Right ventricle myocardium superior (tissue), 1 donor: ENCODE measurements at places on chromosomes 1 and 21. TPM values are rescaled to one million over a fixed set of nuclear protein-coding genes. Genes with fewer than 3 reads are reported as not detected.

- no peak for DNase-seq
Measured at GRCh38 chr1:35049116-35049515, 17.4 kb upstream of the ZMYM6 start.

Gene HJV
- 88.1 TPM for total RNA-seq

DNA sequence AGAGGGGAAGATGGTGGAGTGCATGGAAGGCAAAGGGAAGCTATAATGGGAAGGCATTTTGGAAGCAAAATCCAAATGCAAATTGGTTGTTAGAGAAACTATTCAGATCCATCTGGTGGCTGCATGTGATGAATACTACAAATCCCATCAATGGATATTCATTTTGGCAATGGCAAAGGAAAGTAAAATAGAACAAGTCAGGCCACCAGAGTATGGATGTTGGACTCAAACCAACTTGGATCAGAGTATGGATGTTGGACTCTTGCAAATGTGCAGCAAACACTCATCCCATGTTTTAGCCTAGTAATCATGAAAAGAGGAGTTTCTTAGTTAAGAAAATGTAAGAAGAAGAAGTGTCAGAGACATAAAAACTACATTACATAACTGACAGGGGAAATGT is 289.6 kb upstream of the DAB1 start:
- DNase-seq: no peak

Gene CHRM3
- 0.38 TPM for total RNA-seq

Gene KCNJ9
- not detected for total RNA-seq

DNA sequence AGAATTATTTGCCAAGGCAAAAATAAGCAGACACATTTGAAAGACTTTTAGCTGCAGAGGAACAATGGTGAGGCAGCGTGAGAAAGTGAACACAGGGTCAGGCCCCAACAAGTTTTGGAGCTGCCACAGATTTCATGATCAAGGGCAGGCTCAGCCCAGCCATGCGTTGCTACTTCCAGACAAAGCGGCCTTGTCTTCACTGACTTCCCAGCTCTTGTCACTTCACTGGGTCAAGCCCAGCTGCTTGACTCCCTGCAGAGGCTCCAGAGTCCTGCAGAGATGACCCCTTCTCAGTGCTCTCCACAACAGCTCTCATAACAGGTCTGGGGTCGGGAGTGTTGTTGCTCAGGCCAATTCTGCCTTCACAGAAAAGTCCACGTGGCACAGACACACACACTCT is 35.8 kb downstream of the HHAT start:
- peak; percentile 70 for DNase-seq

Gene F5
- 21.2 TPM for total RNA-seq

GRCh38 chr1:199509456-199509855 is 518.1 kb upstream of the NR5A2 start:
- no peak for DNase-seq

GRCh38 chr1:10529091-10529490 is 54.3 kb downstream of the PEX14 start:
- DNase-seq: no peak

Gene IFT25
- 9.9 TPM for total RNA-seq

GRCh38 chr1:61423643-61424042 is 301.3 kb downstream of the TM2D1 start:
- DNase-seq: no peak

Gene NUP210L
- total RNA-seq: 0.43 TPM

- no peak for DNase-seq
Measured at GRCh38 chr1:165862448-165862847, 35.0 kb downstream of the UCK2 start.

DNA sequence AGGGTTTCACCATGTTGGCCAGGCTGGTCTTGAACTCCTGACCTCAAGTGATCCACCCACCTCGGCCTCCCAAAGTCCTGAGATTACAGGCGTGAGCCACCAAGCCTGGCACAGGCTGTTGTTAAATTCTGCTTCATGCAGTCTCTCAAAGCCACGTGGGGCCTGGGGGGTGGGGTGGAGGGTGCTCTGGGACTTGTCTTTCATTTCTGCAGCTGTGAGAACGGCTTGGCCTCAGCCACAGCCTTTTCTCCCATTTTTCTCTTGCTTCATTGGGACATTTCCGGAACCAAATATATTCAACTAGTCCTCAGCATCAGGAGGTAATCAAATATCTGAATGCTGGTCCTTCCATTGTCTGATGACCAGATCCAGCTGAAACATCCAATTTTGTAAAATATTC is 27.6 kb upstream of the KCNE2 start:
- no peak for DNase-seq

DNA sequence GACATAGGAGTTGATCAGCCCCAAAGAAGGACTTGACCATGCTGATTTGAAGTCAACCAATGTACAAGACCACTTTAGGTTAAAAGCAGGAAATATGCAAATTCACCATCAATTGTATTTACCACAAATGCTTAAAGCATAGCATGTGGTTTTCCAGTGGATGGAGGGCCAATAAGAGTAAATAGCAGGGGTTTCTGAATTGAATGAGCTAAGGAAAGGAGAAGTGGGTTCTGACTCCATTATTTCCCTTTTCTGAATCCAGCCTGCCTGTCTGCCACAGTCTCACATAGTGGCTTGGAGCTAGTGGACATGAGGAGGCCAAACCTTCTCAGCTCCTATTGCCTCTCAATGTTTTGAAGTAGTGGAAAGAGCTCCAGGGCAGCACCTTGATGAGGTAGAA is 7.2 kb upstream of the TNFSF18 start:
- DNase-seq: no peak

GRCh38 chr1:97841338-97841737 is 79.5 kb downstream of the DPYD start:
- DNase-seq: no peak

- DNase-seq: no peak
Measured at GRCh38 chr1:28266920-28267322, 7.6 kb downstream of the SESN2 start.

DNA sequence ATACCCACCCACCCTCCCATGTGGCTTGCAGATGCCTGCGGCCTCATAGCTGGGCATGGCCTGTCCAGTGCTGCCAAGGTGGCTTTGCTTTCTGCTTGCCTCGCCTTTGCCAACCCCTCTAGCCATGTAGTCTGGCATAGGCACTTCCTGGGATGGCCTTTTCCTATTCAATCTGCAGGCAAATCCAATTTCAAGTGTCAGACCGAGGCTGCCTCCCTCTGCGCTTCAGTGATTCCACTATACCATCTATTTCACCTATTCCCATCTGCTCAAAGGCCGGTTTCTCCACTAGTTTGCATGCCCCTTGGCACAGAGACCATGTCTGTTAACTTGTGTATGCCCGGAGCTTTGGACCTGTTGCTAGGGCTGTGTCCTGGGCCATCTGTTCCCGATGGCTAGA is 3.8 kb upstream of the ZBTB21 start:
- DNase-seq: no peak

DNA sequence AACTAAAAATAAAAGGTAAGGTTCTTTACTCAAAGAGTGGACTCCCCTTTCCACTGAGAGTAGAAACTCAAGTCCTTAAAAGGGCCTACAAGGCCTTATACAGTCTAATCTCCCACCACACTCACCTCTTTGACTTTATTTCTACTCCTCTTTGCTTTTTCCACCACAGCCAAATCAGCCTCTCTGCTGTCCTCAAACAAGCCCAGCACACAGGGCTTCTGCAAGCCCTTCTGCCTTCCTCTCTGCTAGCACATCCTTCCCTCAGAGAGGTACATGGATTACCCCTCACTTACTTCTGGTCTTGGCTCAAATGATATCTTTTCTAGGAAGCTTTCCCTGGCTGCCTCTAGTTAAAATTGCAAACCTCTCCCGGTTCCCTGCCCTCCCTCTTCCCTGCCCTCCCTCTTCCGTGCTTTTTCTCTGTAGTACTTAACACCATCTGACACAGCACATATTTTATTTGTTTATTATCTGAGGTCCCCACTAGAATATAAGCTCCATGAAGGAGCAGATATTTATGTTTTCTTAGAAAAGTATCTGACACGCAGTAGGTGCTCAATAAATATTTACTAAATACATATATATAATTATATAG is 1.7 kb downstream of the LYST start:
- DNase-seq: no peak

DNA sequence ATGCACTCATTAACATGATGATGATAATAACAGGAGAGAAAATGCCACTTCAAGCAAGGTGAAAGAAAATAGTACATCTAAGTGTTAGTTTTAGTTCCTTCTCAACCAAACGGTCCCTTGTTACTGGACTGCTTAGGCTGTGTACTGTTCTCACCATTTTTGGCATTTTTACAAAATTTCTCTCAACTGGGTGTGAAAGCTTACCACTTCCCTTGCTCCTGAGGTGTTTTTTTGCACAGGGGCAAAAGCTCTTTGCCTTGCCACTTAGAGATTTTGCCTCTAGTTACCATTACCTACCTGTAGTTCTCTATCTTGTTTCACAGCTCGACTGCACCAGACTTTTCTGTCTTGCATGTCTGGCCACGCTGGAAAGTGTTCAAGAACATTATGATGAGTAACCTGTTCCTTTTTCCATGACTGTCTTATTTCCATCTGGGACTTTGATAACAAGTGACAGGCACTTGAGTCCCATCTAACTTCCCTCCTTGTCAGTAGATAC is 10.7 kb downstream of the NEK7 start:
- no peak for DNase-seq

Gene PTGFR
- 0.73 TPM for total RNA-seq

GRCh38 chr1:60036856-60037460 is 36.6 kb downstream of the C1orf87 start:
- no peak for DNase-seq

DNA sequence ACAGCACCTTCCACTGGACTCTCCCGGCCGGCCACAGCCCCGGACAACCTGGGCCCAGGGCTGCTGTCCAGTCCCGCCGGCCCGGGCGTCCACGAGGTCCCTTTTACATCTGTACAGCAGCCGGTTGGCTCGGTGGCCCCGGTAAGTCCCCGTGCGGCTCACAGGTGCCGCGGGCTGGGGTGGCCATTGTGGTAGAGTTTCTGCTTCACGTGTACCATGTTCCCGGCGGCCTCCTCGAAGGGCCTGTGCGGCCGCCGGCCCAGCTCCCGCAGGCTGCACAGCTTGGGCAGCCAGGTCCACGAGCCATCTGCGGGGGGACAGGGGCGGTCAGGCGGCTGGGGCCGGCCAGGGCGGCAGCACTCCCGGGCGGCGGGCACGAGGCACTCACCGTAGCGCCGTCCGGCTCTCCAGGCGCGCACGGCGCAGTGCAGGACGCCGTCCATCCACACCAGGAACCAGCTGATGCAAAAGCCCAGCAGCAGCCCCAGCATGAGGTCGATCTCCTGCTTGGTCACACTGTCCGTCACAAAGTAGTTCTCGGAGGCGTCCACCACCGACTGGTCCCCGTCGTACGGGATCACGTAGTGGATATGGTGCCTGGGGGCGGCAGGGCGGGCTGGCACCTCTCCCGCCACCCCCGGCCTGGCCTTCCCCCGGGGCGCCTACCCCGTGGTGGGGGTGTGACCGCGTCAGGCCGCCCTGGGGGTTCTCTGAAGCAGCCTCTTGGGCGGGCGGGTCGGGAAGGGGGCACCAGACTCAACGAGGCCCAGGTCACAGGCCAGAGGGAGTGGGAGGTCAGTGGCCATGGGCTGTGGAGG is 5.0 kb downstream of the TMEM240 start:
- no peak for DNase-seq

- no peak for DNase-seq
Measured at GRCh38 chr1:153734396-153735089, 6.7 kb downstream of the INTS3 start.

DNA sequence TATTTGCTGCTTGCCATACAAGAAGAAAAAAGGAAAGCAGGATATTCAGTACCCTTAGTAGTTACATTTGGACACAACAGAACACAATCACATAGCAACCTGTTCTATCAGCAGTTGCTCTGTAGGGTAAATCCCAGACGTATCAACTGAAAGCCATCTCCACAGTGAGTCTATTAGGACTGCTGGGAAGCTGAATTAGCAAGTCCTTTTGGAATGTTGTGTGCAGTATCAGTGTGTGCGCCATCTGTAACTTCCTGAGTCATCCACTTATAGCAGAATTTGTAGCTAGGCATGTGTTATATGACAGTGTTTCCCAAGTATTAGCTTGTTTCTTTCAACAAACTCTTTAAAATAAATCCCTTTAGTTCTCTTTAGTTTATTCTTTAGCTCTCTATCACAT is 21.3 kb downstream of the CCDC30 start:
- DNase-seq: no peak

Gene SAMSN1
- 1.3 TPM for total RNA-seq

- no peak for DNase-seq
Measured at GRCh38 chr1:235511470-235512240, 7.4 kb upstream of the B3GALNT2 start.

GRCh38 chr1:40567825-40568224 is 36.4 kb downstream of the ZNF684 start:
- DNase-seq: no peak

- peak; percentile 65 for DNase-seq
Measured at GRCh38 chr1:1943834-1944570, 24.9 kb upstream of the TMEM52 start.

GRCh38 chr1:69911301-69911801 is 294.0 kb downstream of the LRRC40 start:
- DNase-seq: no peak

GRCh38 chr1:173802961-173803360 is 21.5 kb upstream of the DARS2 start:
- no peak for DNase-seq

DNA sequence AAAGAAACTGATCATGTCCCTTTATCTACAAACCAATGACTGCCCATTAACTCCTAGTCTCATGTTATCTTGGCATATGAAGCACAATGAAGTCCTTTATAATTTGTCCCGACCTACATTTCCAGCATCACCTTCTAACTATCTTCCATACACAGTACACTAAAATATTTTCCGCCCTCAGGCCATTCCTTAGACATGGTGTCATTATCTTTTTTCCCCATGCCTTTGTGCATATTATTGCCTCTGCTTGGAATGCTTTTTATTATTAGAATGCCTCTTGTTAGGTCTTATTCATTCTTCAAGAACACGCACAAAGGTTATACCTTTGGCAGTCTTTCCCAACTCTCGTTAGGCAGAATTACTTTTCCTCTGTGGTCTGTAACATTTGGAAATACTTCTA is 39.6 kb downstream of the ATG4C start:
- DNase-seq: no peak

DNA sequence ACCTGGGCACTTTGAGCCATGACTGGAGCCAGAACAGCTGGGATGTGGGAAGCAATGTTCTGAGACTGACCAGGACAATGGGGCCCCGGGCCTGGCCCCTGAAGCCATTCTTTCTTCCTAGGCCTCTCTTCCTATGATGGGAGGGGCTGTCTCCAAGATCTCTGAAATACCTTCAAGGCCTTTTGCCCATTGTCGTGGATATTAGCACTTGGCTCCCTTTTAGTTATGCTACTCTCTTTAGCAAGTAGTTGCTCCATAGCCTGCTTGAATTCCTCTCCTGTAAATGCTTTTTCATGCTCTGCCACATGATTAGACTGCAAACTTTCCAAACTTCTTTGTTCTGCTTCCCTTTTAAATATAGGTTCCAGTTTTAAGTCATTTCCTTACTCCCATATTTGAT is 262.9 kb upstream of the CACYBP start:
- DNase-seq: no peak

DNA sequence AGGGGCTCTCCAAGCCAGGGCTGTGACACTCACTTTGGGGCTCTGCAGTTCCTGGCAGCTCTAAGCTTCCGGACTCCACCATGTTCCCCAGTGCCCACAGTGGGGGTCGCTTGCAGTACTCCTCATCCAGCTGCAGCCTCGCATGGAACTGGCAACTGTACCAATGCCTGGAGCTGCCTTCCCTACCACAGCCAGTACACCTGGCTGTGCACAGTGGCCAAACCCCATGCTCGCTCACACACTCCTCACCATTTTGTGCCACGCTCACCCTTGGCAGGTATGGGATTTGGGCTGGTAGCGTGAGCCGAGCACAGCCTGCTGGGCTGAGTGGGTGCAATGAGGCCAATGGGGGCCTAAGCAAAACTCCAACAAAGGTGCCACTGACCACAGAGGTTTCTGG is 1369.9 kb downstream of the KCNT2 start:
- DNase-seq: no peak
